Aortic smooth muscle cell (primary cell): ENCODE measurements at places on chromosomes 4 and X. TPM values are rescaled to one million over a fixed set of nuclear protein-coding genes. Genes with fewer than 3 reads are reported as not detected.

The PRDM5 gene
- 13.1 and 13.4 TPM in 2 replicates for total RNA-seq

The ZAR1 gene
- total RNA-seq = 0.06 TPM in 1 of 2 replicates, not detected in the other

The VEGFC gene
- 42.1 and 44.5 TPM in 2 replicates for total RNA-seq

The DKK2 gene
- total RNA-seq = 0.66 and 4.3 TPM in 2 replicates

The MAGEA2 gene
- not detected in 2 replicates for total RNA-seq

The SMIM10 gene
- total RNA-seq = 6.8 and 9.2 TPM in 2 replicates

The PKD2 gene
- 117 and 191 TPM in 2 replicates for total RNA-seq

The EVC2 gene
- 9.2 and 9.6 TPM in 2 replicates for total RNA-seq

The CCNB3 gene
- total RNA-seq = 0.12 and 0.26 TPM in 2 replicates

The CT45A2 gene
- not detected in 2 replicates for total RNA-seq

The BMPR1B gene
- 2.2 and 5.5 TPM in 2 replicates for total RNA-seq

The SATL1 gene
- not detected in 2 replicates for total RNA-seq

The CSAG3 gene
- total RNA-seq = not detected in 2 replicates

The ZNF330 gene
- 30.0 and 32.6 TPM in 2 replicates for total RNA-seq

The TMSB15A gene
- 4.9 and 6.3 TPM in 2 replicates for total RNA-seq

The TEC gene
- total RNA-seq = 0.37 and 0.92 TPM in 2 replicates

The APLN gene
- 3.1 and 9.2 TPM in 2 replicates for total RNA-seq

The CXCL5 gene
- total RNA-seq = not detected in 2 replicates

The MID1 gene
- 10.7 and 15.2 TPM in 2 replicates for total RNA-seq

The CACNA1F gene
- not detected in 2 replicates for total RNA-seq

The RGS12 gene
- total RNA-seq = 17.4 and 21.5 TPM in 2 replicates

The KLF8 gene
- total RNA-seq = 1.8 and 3.2 TPM in 2 replicates

The VCX2 gene
- not detected in 2 replicates for total RNA-seq

The ZNF674 gene
- 4.0 and 4.2 TPM in 2 replicates for total RNA-seq

The TDO2 gene
- total RNA-seq = 0.53 and 0.56 TPM in 2 replicates

The NXF2 gene
- not detected in 2 replicates for total RNA-seq

The PCYT1B gene
- 0.12 and 0.40 TPM in 2 replicates for total RNA-seq

The GRXCR1 gene
- not detected in 2 replicates for total RNA-seq

The CTAG1B gene
- not detected in 2 replicates for total RNA-seq

The TMEM154 gene
- 0.25 and 0.26 TPM in 2 replicates for total RNA-seq

The NAA11 gene
- total RNA-seq = 0.06 TPM in 1 of 2 replicates, not detected in the other

The GLRA2 gene
- total RNA-seq = not detected in 2 replicates

The RAB40A gene
- 0.12 TPM in 1 of 2 replicates, not detected in the other for total RNA-seq

The HPGDS gene
- total RNA-seq = not detected in 2 replicates

The CLCN4 gene
- total RNA-seq = 5.8 and 6.3 TPM in 2 replicates

The FAT4 gene
- total RNA-seq = 7.0 and 29.0 TPM in 2 replicates

The ANXA3 gene
- total RNA-seq = 5.0 and 5.5 TPM in 2 replicates

The MTMR8 gene
- total RNA-seq = 0.87 and 1.1 TPM in 2 replicates

The SRPX2 gene
- 31.6 and 44.0 TPM in 2 replicates for total RNA-seq

The TMA16 gene
- total RNA-seq = 32.5 and 39.4 TPM in 2 replicates

The HDX gene
- 2.5 and 2.9 TPM in 2 replicates for total RNA-seq

The NIPAL1 gene
- 0.13 and 0.25 TPM in 2 replicates for total RNA-seq

The TMEM164 gene
- 6.3 and 6.7 TPM in 2 replicates for total RNA-seq

The MSX1 gene
- 5.5 and 9.4 TPM in 2 replicates for total RNA-seq

The STAP1 gene
- total RNA-seq = not detected in 2 replicates

The ENOX2 gene
- 6.5 and 7.7 TPM in 2 replicates for total RNA-seq
